ENCODE measurements at places on chromosomes 4 and X. TPM values are rescaled to one million over a fixed set of nuclear protein-coding genes. Genes with fewer than 3 reads are reported as not detected.

FAM47E gene
- not detected for total RNA-seq

RNF212 gene
- not detected for total RNA-seq

SSX4 gene
- not detected for total RNA-seq

FGG gene
- 1.8 TPM for total RNA-seq

DNA sequence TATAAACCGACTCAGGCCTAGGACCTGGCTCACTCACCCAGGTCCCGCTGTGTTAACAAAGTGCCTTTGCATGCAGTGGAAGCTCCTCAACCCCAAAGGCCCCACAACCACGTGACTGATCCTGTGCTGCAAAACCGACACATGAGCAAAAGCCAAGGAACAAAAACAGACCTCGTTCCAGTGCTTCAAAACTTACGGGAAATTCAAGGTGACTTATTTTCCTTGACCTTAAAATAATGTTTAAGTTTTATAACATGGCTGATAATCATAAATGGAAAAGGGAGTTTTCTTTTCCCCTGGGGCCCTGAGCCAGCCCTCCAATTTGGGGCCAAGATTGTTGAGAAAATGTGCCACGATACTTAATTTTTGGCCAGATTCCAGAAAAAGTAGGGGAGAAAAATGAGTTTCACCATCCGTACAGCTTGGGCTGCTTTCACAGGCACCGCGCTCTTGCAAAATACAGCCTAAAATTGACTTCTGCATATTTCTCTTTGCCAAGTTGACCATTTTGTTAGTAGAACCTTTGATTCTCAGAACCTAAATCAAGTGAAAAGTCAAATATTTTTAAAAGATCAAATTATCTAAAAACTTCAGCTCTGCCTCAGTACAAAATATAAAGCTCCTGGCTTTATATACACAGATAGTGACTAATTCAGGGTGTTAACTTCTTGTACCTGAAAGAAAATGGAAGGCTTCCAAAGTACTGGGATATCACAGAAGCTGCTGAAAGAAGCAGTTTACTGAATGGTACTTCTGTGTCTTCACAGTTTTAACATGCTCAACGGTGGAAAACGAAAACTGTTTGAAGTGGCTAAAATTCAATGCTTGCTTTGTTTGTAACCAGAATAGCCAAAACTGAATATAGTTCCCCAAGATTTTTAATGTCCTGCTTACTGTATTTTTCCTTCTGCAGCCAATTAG is 93.8 kb downstream of the APBB2 start:
- DNase-seq, result no peak
- no peak overlapping the region for H3K27ac ChIP-seq
- H3K4me3 ChIP-seq, result no peak overlapping the region

DNA sequence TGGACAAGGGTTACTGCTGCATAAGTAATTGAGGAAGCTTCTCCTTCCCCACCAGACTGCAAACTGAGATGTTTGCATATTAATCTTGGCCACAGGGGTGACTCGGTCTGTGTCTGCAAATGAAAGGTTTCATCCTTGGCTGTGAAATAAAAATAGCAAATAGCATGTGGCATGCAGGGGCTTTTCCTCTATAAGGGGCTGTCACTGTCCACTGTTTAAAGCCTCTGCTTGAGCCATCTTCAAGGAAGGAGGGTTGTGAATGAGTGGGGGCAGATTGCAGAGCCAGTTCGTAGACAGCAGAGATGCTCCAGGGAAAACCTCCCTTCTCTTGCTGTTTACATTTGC is 33.3 kb downstream of the TMSB4X start:
- no peaks in the 10 kb centered on the region for H3K27me3 ChIP-seq
- H3K27ac ChIP-seq, result peak overlapping the region; percentile 91
- peaks cover 72% of the 10 kb centered on the region for H3K4me1 ChIP-seq
- H3K4me3 ChIP-seq, result peak overlapping the region; percentile 35

GRCh38 chr4:40170588-40170987 is 26.2 kb upstream of the RHOH start:
- H3K4me3 ChIP-seq, result no peak overlapping the region
- no peaks in the 10 kb centered on the region for H3K27me3 ChIP-seq
- H3K4me1 ChIP-seq, result peaks cover 21% of the 10 kb centered on the region
- H3K36me3 ChIP-seq, result no peaks in the 10 kb centered on the region

- H3K27me3 ChIP-seq, result no peaks in the 10 kb centered on the region
- DNase-seq, result no peak
- H3K36me3 ChIP-seq, result no peaks in the 10 kb centered on the region
- no peak overlapping the region for H3K27ac ChIP-seq
These were observed 14.9 kb upstream of the NXF3 start for GRCh38 chrX:103107836-103108235.

GRCh38 chr4:123898946-123899666 is 502.5 kb downstream of the SPRY1 start:
- no peaks in the 10 kb centered on the region for H3K27me3 ChIP-seq
- H3K27ac ChIP-seq, result no peak overlapping the region
- no peaks in the 10 kb centered on the region for H3K36me3 ChIP-seq

GRCh38 chr4:650461-650860 is 23.6 kb downstream of the ATP5ME start:
- no peaks in the 10 kb centered on the region for H3K27me3 ChIP-seq
- H3K4me3 ChIP-seq, result no peak overlapping the region
- H3K4me1 ChIP-seq, result no peaks in the 10 kb centered on the region

DNA sequence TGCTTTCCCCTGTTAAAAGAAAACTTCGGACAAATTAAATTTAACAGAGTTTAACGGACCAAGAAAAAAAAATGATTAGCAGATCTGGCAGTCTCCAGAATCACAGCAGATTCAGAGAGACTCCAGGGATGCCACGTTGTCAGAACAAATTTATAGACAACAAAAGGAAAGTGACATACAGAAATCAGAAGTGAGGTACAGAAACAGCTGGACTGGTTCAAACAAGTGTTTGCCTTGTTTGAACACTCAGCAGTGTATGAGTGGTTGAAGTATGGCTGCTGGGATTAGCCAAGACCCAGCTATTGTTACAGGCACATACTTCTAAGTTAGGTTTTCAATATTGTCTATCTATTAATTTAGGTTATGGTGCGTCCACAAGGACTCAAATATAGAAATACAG is 19.1 kb downstream of the PIR start:
- DNase-seq, result no peak
- no peak overlapping the region for H3K4me3 ChIP-seq
- H3K36me3 ChIP-seq, result no peaks in the 10 kb centered on the region
- H3K4me1 ChIP-seq, result no peaks in the 10 kb centered on the region
- no peaks in the 10 kb centered on the region for H3K27me3 ChIP-seq
- H3K27ac ChIP-seq, result no peak overlapping the region

GRCh38 chrX:67426946-67427345 is 116.9 kb upstream of the AR start:
- H3K27ac ChIP-seq, result no peak overlapping the region
- H3K4me1 ChIP-seq, result no peaks in the 10 kb centered on the region
- no peaks in the 10 kb centered on the region for H3K27me3 ChIP-seq
- H3K36me3 ChIP-seq, result no peaks in the 10 kb centered on the region
- DNase-seq, result no peak

- no peaks in the 10 kb centered on the region for H3K27me3 ChIP-seq
- H3K36me3 ChIP-seq, result no peaks in the 10 kb centered on the region
- no peaks in the 10 kb centered on the region for H3K4me1 ChIP-seq
- DNase-seq, result no peak
- H3K4me3 ChIP-seq, result no peak overlapping the region
- no peak overlapping the region for H3K27ac ChIP-seq
These were observed 978.3 kb downstream of the PCDH18 start for GRCh38 chr4:136554033-136554432.

DNA sequence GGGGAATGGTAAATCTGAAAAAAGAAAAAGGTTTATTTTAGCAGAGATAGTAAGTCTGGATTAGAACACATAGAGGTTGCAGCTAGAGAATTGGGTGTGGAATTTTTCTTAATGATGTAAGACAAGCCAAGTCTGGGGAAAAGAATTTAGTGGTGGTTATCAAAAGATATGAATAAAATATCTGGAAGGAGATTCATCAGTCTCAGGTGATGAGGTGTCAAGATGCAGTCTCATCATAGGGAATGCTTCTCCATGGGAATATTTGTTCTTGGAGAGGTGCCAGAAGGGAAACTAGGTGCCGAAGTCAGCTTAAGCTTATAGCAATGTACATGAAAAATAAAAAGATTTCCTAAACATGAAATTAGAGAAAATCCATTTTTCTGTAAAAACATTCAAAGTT is 504.1 kb upstream of the NR3C2 start:
- H3K36me3 ChIP-seq, result no peaks in the 10 kb centered on the region
- no peaks in the 10 kb centered on the region for H3K27me3 ChIP-seq
- no peak for DNase-seq
- no peak overlapping the region for H3K27ac ChIP-seq

DNA sequence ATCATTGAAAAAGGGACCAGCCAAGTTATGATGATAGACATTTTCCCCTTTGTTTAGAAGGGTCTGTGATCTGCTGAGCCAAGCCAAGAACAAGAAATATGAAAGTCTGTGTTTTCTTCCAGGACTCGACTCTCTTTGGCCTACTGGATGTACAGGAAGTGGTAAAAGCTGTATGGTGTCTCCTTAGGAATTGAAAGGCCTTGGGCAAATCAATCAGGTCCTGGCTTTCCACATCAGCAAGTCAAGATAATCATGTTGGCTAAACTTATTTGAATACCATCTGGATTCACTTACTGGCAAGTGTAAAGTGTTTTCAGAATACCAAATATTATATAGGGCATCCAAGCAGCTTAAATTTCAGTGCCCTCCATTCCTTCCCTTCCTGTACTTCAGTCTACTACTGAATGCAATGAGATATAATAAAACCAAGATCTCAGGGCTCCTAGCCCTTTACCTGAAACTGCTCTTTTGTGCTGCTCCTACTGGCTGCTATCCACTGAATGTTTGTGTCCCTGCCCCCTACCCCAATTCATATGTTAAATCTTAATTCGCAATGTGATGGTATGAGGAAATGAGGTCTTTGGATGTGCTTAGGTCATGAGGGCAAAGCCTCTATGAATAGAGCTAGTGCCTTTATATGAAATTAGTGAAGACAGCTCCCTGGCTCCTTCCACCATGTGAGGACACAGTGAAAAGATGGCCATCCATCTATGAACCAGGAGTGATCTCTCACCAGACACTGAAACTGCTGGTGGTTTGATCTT is 578.0 kb downstream of the SPRY1 start:
- H3K27ac ChIP-seq, result no peak overlapping the region
- H3K27me3 ChIP-seq, result no peaks in the 10 kb centered on the region
- DNase-seq, result no peak
- no peak overlapping the region for H3K4me3 ChIP-seq
- no peaks in the 10 kb centered on the region for H3K4me1 ChIP-seq

GRCh38 chr4:82791179-82791578 is 7.4 kb downstream of the SCD5 start:
- H3K4me1 ChIP-seq, result no peaks in the 10 kb centered on the region
- no peaks in the 10 kb centered on the region for H3K27me3 ChIP-seq
- no peaks in the 10 kb centered on the region for H3K36me3 ChIP-seq
- no peak for DNase-seq
- no peak overlapping the region for H3K27ac ChIP-seq

- H3K4me3 ChIP-seq, result no peak overlapping the region
- no peaks in the 10 kb centered on the region for H3K27me3 ChIP-seq
- H3K36me3 ChIP-seq, result no peaks in the 10 kb centered on the region
- no peaks in the 10 kb centered on the region for H3K4me1 ChIP-seq
These were observed 115.9 kb downstream of the MAGEC2 start for GRCh38 chrX:142089193-142089592.

DNA sequence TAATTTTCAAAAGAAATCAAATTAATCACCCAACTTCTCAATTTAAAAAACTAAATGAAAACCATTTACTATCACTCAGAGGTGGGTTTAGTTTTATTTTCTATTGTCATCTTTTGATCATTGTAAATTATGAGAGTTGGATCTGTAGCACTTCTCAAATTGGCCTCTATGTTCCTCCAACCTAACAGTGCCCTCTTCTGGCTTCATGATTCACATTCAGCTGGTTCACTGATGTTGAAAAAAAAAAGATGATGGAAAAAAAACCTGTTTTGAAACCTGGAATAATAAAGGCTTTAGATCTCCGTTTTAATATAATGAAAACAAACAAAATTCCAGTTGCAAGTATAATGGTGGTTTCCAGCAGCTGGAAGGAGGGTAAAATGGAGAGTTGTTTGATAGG is 2.4 kb upstream of the NBDY start:
- no peaks in the 10 kb centered on the region for H3K36me3 ChIP-seq
- H3K4me3 ChIP-seq, result no peak overlapping the region
- no peaks in the 10 kb centered on the region for H3K27me3 ChIP-seq
